ENCODE measurements at places on chromosomes 5 and 9.

- no peak for DNase-seq
Measured at GRCh38 chr5:155150012-155150411, 136.5 kb downstream of the KIF4B start.

- peak; percentile 17 for DNase-seq
Measured at GRCh38 chr9:91711755-91712601, 238.1 kb downstream of the ROR2 start.

GRCh38 chr9:8430945-8431344 lies 631.4 kb upstream of the DMAC1 start:
- DNase-seq: no peak

DNA sequence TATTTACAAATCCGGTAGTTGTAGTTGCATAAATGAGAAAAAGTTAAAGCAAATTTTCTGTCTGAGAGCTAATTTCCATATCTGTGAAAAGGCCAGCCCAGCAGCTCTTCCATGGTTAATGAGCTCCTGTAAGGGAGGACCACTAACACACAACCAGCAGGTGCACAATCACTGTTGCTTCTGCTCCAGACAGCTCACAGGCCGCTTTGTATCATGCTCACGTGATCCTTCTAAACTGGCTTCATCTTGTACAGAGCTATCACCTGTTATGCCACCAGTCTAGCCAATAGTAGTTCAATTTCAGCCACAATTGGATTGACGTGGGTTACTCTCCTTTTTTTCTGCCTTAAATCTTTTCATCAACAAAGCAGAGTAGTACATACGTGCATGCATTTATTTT lies 38.3 kb upstream of the FBXL17 start:
- no peak for DNase-seq

All from activated CD4-positive, alpha-beta T cell treated with anti-CD3 and anti-CD28 coated beads, Interleukin-2, amount 50 U/mL, for 4 hours (primary cell).